RCC 7860 (cell line): ENCODE measurements at places on chromosomes 4 and X.

DNA sequence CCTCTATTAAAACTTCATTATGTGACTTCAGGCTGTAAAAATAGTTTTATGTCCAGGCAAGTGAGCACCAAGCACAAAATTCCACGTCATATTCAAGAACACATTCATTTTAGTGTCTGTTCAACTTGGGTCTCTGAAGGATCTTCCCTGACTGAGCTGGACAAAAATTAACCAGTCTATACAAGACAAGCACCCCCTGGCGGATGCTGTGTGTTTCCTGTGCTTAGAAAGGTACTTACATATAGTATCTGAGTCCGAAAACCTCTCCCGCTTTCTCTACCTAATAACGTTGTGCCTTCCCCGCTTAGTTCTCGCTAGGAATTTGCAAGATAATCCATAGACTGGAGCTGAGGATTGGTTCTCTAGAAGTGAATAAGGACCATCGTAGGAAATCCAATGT lies 2214.5 kb upstream of the TENM3 start:
- no peak for DNase-seq

DNA sequence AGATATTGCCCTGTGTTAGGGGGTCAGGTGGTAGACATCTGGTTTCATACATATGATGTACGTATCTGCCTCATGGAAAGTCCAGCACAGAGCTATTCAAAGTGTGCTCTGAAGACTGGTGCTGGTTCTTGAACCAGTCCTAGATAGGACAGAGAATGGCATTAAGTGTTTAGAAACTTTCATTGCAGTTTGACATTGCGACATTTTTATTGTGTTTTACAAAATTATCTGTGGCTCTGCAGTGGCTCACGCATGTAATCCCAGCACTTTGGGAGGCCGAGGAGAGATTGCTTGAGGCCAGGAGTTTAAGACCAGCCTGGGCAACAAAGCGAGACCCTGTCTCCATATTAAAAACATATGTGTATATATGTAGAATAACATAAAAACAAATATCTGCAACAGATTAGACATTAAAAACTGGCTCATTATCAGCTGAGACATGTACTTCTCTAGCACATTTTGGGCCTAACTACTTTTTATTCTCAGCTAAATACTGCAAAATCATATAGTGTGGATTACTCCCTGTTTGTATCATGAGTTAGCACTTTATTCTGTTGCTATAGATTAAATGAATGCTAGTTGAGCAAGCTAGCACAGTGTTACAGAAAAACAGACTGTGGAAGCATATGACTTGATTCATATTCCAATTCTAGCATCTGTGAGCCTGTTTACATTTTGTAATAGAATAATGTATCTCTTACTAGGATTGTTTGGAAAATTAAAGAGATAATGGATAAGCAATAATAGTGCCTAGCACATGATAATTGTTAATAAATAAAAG lies 57.1 kb downstream of the USP9X start:
- no peak for DNase-seq

DNA sequence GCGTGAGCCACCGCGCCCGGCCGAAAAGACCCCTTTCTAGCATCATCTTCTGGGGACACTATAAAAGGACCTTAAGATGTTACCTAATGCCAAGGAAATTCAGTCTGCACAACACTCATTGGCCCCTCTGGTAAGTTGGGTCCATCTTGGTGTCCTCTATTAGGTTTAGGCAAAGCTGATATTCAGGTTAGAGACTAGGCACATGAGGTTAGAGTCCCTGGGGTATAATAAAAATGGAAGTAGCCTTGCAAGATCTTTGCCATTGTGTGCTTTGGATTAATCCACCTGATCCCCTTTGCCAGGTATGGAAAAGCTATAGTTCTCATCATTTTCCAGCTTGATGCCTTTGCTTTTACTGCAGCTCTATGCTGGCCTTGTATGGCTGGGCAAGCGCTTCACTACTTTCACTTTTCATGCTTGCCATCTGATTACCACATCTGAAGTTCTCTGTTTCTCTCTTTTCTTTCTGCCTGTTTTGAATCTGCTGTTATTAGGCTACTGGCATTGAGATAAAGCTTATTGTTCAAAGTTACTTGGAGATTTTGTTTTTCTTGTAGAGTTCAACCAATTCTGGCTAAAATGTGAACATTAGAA lies 5.4 kb upstream of the ADH4 start:
- DNase-seq: no peak

DNA sequence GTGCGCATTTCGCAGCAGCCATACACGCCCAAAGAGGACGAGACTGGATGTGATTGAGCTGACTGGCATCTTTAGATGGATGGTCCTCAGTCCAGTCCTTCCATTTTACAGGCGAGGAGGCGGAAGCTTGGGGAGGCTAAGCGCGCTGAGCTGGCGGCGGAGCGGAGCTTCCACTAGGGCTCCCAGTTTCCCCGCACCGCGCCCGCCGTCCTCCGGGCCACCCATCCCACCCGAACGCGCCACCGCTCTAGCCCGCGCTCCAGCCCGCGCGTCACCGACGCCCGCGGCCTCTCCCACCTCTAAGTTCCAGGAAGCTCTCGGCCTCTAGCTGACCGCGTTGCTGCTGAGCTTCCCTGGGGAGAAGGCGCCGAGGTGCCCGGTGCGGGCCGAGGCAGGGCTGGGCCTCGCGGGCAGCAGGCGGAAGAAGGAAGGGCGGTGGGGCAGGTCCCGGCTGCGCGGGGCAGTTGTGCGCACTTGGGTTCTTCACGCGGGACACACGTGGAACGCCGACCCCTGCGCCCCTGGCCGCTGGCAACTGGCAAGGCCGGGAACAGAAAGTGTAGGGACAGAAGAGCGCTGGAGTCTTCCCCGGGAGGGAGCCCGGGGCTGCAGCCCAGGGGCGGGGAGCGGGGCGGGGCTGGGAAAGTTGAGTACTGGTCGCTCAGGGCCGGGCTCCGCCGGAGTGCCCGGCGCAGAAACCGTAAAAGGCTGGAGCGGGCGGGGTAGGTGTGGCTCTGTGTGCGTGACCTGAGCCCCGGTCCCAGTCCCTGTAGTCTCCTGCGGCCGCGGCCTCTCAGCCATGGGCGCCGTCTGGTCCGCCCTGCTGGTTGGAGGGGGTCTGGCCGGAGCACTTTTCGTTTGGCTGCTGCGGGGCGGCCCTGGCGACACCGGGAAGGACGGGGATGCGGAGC lies at the start of gene STBD1:
TSS of gene STBD1 (plus strand) at position 763 of the 911 bp plus-strand sequence. CDS start at position 800, 37 bp downstream.
- DNase-seq: peak; percentile 64

DNA sequence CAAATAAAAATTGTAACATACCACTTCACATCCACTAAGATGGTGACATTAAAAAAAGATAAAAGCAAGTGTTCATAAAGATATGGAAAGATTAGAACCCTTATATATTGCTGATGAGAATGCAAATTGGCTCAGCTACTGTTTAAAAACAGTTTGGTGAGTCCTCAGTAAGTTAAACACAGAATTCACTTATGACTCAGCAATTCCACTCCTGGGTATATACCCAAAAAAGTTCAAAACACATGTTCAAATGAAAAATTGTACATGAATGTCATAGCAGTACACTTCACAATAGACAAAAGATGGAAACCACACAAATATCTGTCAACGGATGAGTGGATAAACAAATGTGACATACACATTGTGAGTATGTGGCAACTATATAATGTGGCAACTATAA lies 39.0 kb downstream of the GABRA3 start:
- DNase-seq: no peak

DNA sequence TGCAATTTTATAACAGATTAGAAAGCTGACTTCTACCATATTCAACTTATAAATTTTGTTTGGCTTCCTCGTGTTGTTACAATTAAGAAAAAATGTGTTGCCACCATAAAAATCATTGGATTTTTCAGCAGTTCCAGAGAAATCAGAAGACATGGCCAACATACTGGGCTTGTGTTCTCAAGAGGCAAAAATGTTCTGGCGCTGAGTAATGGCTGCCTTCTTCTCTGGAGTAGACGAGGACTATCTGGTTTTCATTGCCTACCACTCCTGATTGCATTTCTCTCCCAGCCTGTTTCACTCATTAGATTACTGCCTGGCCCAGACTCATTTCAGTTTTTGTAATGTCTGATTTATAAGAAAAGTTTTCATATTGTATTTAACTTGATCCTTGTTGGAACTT lies 122.3 kb downstream of the ARHGAP10 start:
- no peak for DNase-seq

GRCh38 chr4:6595897-6596537 lies 21.0 kb downstream of the MAN2B2 start:
- DNase-seq: no peak
